Right ventricle myocardium inferior (tissue), 1 donor: ENCODE measurements at places on chromosomes 5 and 9. TPM values are rescaled to one million over a fixed set of nuclear protein-coding genes. Genes with fewer than 3 reads are reported as not detected.

DNA sequence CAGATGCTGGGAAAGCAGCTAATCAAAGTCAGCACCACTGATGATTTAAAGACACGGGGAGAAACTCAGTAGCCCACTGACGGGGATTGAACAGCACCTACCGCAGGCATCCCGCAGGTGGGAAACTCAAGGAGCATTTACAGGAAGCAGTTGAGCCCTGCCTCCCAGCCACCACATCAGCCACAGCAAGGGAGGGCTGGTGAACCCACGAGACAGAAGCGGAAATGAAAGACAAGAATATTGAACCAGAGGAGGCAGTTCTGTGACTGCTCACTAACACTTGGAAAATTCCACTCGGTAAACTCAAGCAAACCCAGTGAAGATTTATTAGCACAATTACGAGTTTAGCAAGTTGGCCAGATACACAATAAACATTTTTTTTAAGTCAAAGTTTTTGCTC, 10.6 kb upstream of the FAM163B start:
- peak; percentile 11 for DNase-seq

DNA sequence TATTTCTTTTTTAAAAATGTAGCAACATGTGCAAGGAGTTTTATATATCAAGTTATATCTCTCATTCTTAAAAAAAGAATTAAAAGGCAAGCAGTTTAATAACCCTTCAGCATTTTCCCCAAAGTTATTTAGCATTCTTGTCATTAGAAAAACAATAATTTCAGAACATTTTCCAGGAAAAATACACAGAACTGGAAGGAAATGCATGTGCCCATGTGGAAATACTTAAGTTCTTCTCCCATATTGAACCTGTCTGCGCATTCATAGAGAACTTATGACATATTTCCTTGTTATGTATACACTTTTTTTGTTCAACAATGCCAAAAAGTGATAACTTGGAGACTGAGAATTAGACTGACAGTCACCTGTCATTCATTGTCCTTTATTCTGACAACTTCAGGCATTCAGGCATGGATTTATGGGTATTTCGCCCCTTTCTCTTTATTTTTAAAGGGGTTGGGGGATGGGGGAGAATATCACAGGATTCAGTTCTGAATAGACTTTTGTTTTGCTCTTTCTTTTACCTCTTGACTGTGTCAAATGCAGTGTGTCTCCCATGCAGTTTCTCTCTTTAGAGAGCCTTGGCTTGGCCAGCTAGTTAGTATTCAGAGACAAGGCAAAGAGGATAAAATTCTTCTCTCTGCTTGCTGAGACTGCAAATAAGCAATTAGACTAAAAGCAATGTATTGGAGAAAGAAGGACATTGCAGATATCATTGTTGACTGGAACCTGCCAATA, 701.0 kb downstream of the NR2F1-AS1 start:
- DNase-seq: no peak

GRCh38 chr5:10747678-10748622, 13.1 kb downstream of the DAP start:
- no peak for DNase-seq

HTR4 gene
- total RNA-seq: 0.22 TPM

ZNF354B gene
- 6.0 TPM for total RNA-seq

- DNase-seq: no peak
Observed at GRCh38 chr9:96249746-96250145, 52.2 kb downstream of the HSD17B3 start.

DNA sequence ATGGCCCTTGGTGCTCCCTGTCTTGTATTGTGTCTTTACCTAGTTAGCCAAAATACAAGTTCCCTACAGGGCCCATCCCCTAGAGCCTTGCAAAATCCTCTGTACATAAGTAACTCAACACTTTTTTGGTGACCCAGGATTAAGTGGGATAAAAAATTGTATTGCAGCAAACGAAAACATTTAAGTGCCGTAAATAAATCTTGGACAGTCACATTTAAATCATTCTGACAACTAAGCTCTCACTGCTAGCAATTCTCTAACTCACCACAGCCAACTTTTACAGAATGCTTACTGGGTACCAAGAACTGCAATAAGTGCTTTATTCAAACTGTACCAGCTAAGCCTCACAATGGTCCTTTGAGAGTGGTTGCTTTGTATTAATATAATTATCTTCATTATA, 56.6 kb downstream of the GNAQ start:
- DNase-seq: no peak

LCN9 gene
- not detected for total RNA-seq

INSL4 gene
- total RNA-seq: not detected

DNA sequence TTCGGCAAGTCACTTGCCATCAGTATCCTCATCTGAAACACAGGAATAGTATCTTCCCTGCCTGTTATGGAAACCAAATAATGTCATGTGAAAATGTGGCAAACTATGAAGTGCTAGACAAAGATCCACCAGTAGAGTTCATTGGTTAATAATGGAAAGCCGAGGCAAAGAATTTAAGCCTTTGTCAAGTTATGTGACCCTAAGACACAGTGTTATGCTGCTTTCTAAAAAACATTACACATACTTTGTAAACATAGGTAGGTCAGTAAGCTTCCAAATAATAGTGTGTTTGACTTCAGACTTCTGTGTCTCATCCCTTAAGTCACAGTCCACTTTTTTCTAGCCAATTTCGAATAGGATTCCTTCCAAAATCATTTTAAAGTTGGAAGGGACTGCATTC, 6.0 kb downstream of the PTAR1 start:
- DNase-seq: no peak

GRCh38 chr5:170418736-170419135, 29.6 kb upstream of the KCNMB1 start:
- DNase-seq: no peak

PCDHGA11 gene
- 4.5 TPM for total RNA-seq

DNA sequence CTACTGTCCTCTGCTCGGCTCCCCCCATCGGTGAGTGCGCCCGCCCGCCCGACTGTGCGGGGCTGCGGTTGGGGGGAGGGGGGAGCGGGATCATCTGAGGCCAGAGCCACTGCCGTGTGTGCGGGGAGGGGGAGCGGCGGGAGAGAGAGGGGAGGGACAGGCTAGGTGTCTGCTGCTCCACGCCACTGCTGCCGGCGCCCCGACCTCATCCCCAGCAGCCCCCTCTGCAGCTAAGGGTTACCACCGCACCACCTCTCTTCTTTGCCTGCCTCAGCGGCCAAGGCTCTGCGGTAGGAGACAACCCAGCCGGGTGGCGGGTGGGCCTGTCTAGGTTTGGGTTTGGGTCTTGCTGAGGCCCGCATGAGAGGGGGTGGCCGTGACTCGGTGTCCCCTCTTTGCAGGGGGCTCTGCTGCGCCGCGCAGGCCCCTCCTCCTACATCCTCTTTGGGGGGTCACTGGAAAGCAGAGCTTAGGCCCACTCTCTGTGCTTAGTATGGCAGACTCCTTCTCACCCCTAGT, 670 bp upstream of the PURA start:
- peak; percentile 60 for DNase-seq

GRCh38 chr9:120202856-120203654, 376.9 kb downstream of the CDK5RAP2 start:
- DNase-seq: no peak

ARHGEF37 gene
- total RNA-seq: 32.2 TPM

CNTRL gene
- total RNA-seq: 3.3 TPM

- no peak for DNase-seq
Observed at GRCh38 chr5:169408171-169408570, 107.2 kb upstream of the SLIT3 start.

- DNase-seq: no peak
Observed at GRCh38 chr9:125835655-125836054, 88.5 kb downstream of the PBX3 start.

- no peak for DNase-seq
Observed at GRCh38 chr5:73918791-73919221, 292.8 kb downstream of the ARHGEF28 start.

DNA sequence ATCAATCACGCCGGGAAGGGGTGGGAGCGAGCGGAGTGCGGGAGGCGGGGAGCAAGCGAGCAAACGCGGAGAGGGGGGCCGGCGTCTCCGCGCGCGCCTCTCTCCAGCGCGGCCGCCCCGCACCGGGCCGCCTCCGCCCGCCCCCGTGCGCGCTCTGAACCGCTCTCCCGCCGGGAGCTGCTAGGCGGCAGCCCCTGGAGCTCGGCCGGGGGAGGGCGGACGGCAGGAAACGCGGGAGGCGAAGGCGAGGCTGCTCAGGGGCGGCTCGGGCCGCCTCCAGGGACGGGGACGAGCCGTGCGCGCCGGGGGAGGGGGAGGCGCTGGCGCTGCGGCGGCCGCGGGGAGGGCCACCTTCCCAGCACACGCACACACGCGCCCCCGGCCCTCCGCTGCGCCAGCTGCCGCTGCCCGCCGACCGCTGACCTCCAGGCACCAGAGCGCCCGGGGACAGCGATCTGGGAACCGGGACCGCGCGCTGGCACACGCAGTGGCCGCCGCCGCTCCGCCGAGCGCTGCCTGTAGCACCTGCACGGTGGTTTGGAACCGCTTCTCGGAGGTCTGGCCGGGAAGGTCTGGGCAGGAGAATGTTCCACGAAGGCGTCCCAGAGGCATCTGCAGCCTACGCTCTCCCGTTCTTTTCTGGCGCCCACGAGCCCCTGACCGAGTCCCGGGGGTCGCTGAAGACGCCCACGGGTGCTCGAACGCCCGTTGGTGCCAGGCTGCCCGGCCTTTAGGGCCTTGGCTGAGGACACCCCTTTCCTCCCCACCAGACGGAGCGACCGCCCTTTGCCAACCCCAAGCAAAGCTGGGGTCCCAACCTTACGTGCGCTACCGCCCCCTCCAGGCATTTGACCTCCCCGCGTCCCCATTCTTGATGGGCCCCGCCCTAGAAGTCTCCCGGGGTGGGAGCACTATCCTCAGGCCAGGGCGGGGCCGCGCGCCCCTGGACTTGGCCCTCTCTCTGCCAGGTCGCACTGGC, at the start of gene GABBR2:
GABBR2 (minus strand) TSS at position 3 of the 979 bp plus-strand sequence. CDS start 198 bp downstream, outside the sequence.
- DNase-seq: no peak

FGD3 gene
- 3.0 TPM for total RNA-seq

DNA sequence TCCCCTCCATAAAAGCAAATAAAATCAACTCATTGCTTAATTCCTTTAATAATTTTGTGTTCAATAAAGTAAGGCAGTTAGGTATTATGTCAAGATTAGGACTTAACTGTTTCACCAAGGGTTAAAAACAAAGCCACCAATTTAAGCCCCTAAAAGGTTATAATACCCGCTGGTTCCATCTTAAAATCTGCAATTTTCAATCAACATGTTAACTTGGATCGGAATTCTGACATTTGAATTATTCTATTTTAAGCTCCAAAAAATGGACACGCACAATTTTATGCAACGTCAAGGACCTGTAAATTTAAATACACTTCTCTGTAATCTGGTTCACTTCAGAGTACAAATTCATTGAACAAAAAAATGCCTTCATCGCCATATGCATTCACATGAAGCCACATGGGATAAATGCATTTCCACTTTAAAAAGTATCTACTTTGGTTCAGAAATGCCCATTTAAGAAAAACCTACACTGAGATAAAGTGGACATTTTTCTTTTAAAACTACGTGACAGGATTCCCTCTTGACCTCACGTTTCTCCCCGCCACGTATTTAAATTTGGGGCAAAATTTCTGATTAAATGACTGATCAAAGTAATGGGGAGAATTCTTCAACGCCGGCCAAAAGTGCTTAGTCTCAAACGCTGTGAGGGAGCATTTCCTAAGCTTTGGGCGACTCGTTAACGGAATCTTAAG, 721 bp downstream of the GIN1 start:
- no peak for DNase-seq

DNA sequence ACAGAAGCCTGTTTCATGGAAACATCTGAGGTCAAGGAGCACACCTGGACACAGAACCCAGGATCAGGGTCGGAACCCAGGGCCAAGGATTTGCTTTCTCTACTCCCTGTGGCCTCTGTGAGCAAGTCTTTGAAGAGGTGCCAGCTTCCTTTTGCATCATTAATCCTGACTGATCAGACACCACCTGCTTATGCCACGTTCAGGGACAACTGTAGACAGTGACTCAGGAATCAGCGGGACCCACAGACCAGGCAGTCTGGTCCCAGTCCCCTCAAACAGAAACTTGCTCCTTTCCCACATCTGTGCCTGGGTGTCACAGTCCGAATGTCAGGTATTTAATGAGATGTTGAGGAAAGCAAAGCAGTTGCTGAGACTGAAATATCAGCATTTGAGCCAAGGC, 154.8 kb downstream of the SGCD start:
- no peak for DNase-seq

GRCh38 chr9:21995006-21995665, 545 bp downstream of the CDKN2B-AS1 start:
- DNase-seq: peak; percentile 86

DNA sequence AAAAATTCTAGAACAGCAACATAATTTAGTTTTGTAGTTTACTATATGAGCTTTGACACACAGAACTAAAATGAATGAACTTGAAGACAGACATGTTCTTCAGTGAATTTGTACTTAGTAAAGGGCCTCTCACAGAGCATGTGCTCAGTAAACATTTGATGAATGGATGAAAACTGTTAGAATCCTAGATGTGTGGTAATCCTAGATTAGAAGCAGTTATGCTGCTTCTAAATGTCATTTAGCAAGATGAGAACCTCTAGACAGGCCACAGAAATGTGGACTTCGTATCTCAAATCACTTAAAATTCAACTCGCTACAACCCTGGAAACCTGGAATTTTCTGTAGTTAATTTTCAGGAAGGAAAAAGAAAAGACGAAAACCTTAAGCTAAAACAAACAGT, 8.5 kb downstream of the GOLPH3 start:
- no peak for DNase-seq

- no peak for DNase-seq
Observed at GRCh38 chr5:62268234-62268633, 37.8 kb upstream of the KIF2A start.

- DNase-seq: no peak
Observed at GRCh38 chr5:151199581-151200185, 24.2 kb downstream of the CCDC69 start.

- no peak for DNase-seq
Observed at GRCh38 chr9:13459071-13459470, 179.6 kb upstream of the MPDZ start.

GRCh38 chr9:131807144-131807983, 67.5 kb upstream of the RAPGEF1 start:
- no peak for DNase-seq

DNA sequence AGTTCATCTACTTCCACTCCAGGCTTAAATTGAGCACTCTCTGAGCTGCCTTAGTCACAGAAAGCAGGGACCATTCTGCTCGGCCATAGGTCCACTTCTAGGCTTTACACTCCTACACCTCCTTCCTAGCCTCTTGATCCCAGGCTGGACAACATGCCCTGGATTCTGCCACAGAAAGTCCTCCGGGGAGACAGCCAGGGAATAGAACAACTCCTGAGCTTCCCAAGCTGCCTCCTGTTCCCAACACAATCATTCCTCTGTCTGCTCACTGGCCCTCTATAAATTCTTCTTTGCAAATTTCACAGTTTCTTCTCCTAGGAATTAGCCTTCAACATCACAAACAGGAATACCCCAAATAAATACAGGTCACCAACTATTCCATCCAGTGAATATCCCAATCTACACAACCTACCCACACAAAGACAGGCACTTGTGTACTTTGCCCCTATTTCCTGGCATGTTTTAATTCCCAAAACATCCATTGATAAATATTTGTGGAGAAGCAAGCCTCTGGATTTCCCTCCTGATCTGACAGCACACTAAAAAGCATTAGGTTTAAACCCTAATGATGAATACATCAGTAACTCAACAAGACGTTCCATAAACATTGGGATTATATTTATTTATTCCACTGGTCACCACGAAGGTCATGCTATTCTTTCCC, 125.5 kb downstream of the ENC1 start:
- no peak for DNase-seq
